ENCODE measurements at places on chromosomes 1 and 21.

DNA sequence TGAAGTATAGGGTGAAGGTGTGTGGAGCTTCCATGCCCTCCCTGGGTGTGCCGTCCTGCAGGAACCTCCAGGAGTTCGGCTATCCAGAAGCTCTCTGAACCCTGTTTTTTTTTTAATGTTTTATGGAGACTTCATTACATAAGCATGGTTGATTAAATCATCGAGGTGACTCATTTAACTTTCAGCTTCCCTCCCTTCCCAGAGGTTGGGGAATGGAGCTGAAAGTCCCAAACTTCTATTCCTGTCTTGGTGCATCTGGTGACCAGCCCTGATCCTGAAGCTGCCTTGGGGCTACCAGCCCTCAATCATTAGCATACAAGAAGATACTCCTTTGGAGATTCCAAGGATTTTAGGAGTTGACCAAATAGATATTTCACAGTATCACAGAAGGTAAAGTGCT, 9.5 kb downstream of the RRP15 start:
- DNase-seq = no peak

GRCh38 chr1:65027666-65028358, 61.5 kb upstream of the JAK1 start:
- no peak for DNase-seq

- peak; percentile 86 for DNase-seq
Observed at GRCh38 chr1:185317886-185318310, 855 bp upstream of the IVNS1ABP start.

GRCh38 chr1:101079341-101079740, 53.8 kb upstream of the DPH5 start:
- no peak for DNase-seq

GRCh38 chr1:42746436-42747105, 6.5 kb upstream of the CLDN19 start:
- DNase-seq = no peak

DNA sequence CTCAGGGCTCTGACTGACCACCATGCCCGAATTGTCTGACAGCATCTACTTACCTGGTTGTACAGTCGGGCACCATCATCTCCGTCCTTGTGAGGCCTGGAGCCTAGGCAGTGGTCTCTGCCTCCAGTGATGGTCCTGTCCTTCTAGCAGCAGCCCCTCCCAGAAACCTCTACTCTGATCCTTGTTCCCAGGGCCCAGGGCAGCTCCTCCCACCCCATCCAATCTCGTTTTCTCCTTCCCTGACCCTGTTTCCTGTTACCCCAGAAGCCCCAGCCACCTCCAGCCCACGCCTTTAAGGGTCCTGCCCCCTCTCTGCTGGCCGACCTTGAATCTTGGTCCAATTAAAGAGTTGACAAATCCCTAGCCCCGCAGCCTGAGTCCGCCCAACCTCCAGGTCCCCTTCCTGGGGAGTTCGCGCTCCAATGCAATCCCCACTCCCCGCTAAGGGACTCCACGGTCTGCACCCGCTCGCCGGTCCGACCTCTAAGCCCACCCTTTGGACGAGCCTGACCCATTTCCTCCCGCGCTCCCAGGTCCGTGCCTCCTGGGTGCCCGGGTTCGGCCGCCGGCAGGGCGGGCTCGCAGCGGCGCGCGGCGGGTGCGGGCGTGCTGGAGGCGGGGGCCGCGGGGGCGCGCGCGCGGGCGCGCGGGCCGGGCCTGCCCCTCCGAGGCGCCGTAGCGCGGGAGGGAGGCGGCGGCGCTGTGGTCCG, at the start of gene B4GALT2:
TSS of gene B4GALT2 (plus strand) at position 660 of the 710 bp plus-strand sequence. CDS start 1,951 bp downstream, outside the sequence.
- DNase-seq = no peak

DNA sequence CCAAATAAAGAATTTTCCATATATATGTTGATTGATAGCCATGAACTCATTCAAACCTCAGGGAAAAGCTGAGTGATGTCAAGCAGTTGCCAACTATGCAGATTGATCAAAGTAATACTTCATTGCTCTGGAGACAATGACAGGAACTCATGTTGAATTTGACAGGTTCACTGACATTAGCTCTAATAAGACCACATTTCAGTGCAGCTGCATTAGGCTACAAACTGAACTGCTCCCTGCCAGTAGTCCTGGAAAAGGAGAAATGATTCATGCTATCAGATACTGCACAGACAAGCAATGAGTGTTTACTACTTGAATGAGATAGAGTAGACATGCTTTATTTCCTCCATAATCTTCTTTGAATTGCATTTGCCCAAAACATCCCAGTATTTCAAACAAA, 948.4 kb downstream of the MRPL39 start:
- no peak for DNase-seq

DNA sequence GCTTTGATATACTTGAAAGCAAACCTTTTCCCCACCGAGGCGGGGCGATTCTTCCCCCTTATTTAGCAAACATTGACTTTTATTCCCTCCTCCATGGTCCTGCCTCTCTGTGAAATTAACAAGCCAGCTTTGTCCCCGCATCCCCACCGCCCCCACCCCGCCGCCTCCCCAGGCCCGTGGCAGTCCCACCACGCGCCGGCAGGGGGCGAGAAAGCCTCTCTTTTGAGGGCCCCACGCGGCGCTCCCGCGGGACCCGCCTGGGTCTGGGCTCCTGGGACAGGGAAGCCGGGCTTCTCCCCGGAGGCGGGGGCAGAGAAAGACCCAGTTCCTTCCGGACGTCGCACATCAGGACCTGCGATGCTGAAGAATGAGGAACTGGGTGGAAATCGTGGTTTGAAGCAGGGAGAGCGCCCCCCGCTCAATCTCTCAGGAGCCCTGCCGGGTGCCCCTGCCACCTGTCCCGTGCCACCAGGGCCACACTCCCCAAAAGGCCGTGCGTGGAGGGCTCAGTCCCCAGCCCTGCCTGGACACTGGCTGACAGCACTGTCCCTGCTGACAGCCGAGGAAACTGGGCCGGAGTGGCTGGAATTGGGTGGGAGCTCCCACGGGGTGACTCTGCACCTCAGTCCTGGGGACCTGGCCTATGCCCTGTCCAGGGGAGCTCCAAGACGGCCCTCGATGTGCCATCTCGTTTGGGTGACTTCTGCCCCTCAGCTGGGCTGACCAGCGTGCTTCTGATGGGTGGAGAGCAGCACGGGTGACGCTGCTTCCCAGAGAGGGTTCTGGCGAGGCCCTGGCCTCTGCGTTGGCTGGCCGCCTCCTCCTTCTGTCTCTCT, 8.6 kb upstream of the ACTRT2 start:
- no peak for DNase-seq

- DNase-seq = no peak
Observed at GRCh38 chr1:204684206-204684570, 1.4 kb downstream of the LRRN2 start.

DNA sequence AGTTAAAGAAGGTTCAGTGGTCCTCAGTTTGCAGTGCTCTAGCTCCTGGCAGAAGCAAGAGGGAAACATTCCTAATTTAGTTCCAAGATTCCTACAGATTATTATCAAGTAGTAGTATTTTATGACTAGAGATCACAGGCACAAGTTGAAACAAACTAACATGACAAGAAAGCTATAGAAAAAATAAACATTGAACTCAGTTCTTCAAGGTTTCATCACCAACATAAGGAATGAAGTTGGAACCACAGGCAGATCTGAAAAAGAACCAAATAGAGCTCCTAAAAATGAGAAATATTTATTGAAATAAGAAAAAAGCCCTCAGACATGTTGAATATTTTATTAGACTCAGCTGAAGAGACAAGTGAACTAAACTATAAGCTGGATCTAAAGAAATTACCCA, 40.6 kb downstream of the PDC start:
- DNase-seq = no peak

DNA sequence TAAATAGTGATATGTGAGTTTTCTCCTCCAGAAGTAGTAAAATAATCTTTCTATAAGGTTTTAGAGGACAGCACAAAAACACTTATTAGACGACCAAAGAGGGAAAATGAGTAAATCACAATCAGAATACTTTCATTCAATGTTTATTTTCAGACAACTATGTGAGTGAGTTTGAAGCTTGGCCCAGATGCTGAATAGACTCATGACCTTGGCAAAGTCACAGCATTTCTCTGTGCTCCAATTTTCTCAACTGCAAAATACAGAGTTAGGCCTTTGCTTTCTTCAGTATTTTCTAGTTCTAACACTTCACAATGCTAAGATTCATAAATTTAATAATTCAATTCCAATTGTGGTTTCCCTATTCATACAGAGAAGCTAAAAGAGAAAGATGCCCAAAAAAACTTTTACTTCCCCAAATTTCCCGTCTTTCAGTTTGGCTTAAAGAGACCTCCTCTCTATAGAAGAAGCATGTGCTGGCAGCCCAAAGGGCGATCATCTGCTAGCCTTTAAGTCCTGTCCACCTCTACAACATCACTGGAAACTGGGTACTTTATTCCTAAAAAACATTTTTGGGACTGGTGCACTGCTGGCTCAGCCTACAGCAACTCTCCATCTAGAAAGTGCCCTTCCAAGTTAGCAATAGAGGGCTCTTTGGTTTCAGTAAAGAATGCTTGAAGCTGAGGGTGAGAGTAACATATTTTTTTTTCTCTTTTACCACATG, 116.8 kb upstream of the GORAB start:
- no peak for DNase-seq

GRCh38 chr1:244810221-244810620, 25.2 kb upstream of the COX20 start:
- no peak for DNase-seq

GRCh38 chr1:209705033-209705598, 470 bp downstream of the HSD11B1 start:
- no peak for DNase-seq

- no peak for DNase-seq
Observed at GRCh38 chr1:218874801-218875400, 298.8 kb upstream of the LYPLAL1 start.

DNA sequence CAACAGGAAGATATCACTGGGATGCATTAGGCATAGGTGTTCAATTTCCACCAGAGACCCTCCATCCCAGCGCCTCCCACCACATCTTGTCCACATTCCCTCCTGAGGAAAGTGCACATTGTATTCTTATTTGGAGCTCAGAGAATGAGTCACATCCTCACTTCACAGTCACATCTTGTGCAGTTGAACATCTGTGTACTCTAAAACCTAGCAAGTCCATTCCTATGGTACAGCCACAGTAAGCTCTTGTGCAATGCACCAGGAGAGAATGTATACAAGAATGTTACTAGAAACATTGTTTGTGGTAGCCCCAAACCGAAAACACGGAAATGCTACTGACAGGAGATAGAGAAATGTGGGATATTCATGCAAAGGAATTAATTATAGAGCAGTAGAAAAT, 1.6 kb upstream of the KDF1 start:
- DNase-seq = no peak

GRCh38 chr21:39489380-39489924, 37.7 kb downstream of the SH3BGR start:
- DNase-seq = no peak

DNA sequence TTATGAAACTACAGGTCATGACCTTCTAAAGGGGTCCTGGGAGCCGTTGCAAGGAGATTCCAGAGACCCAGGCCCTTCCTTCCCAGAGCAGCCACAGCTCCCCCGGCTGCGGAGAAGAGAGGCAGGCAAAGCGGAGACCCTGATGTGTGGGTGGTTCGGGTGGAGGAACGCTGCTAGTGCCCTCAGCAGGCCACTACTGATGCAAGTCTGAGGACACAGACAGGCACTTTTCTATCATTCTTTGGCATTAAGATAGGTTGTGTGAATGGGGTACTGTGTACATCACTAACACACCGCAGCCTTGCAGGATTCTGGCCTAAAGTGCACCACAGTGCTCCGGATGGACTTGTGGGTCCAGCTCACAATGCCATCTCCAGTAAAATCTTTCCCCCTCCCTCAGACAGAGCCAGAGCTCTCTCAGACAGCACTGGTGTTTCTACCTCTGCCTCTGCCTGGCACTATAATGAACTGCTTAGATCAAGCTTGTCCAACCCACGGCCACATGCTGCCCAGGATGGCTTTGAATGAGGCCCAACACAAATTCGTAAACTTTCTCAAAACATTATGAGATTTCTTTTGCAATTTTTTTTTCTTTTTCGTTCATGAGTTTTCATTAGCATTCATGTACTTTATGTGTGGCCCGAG, 121.4 kb downstream of the TGFBR3 start:
- no peak for DNase-seq

DNA sequence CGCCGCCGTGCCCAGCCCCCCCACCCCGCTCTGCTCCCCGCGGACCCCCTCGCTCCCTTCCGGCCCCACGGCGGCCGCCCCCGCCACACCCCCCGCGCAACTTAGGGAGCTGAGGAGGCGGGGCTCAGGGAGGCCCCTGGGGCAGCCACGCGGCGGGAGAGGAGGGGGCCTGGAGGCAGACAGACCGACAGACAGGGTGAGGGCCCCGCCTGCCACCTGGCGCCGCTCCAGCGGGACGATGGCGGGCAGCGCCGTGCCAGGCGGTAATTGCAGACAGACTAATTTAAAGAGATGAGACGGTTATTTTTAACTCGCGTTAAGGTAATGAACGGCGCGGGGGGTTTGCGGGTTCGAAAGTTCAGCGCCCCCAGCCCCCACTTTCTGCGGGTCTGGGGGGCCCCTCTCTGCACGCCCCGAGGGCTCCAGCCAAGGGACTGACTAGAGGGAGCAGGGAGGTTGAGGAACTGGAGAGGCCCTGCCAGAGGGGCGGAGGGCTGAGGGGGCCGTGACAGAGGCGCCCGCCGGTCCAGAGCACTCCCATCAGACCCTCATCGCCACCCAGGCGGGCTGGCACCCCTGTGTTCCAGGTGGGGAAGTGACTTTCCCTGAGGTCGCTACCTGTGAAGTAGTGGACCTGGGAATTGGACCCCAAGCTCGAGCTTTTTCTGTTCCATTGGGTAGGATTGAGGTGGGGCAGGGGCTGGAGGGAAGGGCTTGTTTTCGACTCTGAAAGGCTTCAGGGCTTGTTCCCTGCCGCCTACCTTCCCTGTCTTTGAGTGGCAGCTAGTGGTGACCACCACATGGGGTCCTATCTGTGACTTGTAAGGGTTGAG, 5.4 kb downstream of the FOXO6 start:
- peak; percentile 51 for DNase-seq

- no peak for DNase-seq
Observed at GRCh38 chr1:83794384-83794783, 204.5 kb downstream of the TTLL7 start.

- DNase-seq = no peak
Observed at GRCh38 chr1:219506936-219507335, 106.0 kb downstream of the ZC3H11B start.

- no peak for DNase-seq
Observed at GRCh38 chr1:116912846-116913245, 3.1 kb downstream of the PTGFRN start.

DNA sequence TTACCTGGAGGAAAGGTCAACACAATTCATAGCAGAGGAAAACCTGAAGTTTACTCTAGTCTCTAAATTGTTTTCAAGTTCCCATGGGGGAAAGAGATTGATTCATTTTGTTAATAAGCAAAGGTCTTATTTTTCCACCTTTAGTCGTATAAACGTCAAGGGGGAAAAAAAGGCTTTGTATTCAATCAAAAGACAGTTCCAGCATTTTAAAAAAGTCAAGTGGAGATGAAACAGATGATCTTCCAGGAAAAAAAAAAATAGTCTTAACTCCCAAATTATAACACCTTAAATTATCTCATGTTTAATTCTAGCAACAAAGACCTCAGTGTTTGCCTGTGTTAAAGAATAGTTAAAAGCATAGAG, 140.5 kb downstream of the TOMM20 start:
- no peak for DNase-seq

DNA sequence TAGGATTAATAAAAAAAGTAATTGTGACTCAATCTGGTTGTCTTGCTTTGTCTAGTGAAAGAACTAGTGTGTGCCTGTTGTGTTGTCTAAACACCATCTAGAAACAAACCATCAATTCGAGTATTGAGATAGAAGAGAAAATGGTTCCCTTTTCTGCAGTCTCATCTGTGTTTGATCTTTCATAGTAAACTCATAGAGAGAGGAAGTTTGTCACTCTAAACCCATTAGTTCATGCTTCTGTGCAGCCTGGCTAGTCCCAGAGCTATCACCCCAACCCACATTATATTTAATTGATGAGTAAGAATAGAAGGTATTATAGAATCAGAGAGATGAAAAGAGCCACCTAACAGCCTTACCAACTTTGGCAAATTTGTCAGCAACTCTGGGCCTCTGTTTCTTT, 99.5 kb downstream of the TGFB2 start:
- no peak for DNase-seq

Measured in CD4-positive, alpha-beta memory T cell (primary cell).